T-helper 1 cell (primary cell): ENCODE measurements at places on chromosomes 2 and 18.
A peak's percentile ranks its signal among the peaks of the same experiment; 100 is the strongest.

- DNase-seq: no peak
These were observed 35.0 kb downstream of the PXDN start for GRCh38 chr2:1709335-1709605.

GRCh38 chr2:232888099-232888836 is 18.2 kb downstream of the SNORC start:
- DNase-seq: no peak

DNA sequence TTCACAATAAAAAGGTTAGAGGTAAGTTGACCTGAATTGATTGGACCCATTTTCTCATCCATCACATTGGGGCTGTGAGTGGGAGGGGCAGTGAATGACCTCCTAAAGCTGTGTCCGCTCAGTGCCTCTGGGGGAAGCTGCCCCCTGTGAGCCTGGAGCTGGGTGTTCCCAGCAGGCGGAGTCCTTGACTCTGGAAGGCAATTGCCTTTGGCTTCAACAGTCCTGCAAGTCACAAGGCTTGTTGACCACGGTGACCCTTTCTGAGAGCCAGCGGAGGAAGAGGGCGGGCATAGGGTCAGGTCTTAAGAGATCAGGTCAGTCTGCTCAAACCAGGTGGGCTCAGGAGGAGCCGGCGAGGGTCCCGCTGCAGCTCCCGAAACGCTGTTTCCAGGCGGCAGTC is 1.1 kb upstream of the CIDEA start:
- DNase-seq: no peak

GRCh38 chr2:227164763-227165291 is 403 bp downstream of the COL4A3 start:
- peak; percentile 36 for DNase-seq

DNA sequence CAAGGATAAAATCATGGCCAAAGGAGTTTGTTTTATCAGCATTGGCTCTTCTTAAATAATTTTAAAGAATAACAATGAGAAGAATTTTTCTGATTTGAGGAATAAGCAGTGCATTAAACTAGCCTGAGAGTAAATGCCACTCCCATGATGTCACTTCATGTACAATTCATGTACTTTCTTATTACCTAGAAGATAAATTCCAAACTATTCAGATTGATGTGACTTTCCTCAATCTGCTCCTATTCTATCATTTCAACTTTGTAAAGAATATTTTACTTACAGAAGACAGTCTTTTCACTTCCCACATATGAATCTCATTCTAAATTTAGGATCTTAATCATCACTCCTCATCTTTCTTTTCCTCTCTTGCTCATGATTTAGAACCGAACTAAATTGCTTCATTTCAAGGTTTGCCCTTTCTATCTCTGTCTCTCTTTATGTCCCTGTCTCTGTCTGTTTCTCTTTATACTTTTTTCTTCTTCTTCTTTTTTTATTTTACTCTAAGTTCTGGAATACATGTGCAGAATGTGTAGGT is 1142.0 kb upstream of the PIK3C3 start:
- DNase-seq: no peak

- no peak for DNase-seq
These were observed 12.6 kb downstream of the CNDP1 start for GRCh38 chr18:74546751-74547530.

- no peak for DNase-seq
These were observed 65.7 kb upstream of the DAPL1 start for GRCh38 chr2:158729451-158729850.

GRCh38 chr2:101823347-101823791 is 125.9 kb downstream of the MAP4K4 start:
- DNase-seq: peak; percentile 15

DNA sequence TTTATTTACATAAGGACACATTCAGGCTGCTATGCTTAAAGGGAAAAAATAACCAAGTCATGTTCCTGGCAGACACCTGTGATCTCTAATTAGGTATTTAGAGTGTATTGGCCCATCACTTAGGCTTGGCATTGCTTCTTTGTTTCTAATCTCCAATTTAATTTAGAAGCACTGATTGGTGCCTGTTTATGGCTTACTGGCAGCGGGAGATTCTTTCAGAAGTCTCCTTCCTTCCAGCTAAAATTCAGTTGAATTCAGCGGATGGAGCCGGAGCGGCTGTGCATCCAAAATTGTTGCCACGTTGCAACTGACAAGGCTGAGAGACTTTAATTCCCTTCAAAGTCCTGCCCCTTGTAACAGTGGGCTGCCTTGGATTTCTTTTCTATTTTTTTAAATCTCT is 66.5 kb downstream of the VWA3B start:
- no peak for DNase-seq

DNA sequence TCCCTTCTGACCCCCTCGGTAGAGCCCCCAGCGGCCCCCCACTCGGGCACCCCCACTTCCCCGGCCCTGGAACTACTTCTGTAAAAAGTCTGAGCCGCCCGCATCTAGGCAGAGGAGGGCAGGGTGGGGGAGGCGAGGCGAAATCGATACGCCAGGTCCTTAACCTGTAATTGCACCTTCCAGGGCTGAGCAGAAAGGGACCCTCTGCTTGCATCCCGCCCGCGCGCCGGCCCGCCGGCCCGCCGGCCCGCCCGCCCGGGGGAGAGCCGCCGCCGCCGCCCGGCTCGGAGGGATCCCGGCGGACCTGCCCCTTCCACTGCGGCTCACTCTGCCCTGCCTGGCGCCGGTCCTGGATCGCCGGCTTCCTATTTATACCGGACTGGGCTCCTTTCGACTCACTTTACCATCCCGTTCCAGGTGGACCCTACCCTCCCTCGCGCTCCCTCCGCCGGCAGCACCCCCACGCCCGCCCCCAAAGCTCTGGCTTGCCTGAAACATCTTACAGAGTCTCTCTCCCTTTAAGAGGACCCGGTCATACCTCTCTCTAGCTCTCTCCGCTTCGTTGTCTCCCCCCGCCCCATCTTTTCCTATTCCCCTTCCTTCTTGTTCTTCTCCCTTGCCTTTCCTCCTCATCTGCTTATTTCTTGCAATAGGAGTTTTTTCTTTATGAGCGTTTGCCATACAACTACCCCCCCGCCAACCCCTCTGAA is 797 bp downstream of the KLHL14 start:
- no peak for DNase-seq

- no peak for DNase-seq
These were observed 22.9 kb upstream of the YWHAQ start for GRCh38 chr2:9653485-9654271.

GRCh38 chr2:20191714-20192569 is 33.0 kb downstream of the SDC1 start:
- DNase-seq: no peak

GRCh38 chr2:96501886-96502810 is 3.0 kb downstream of the NEURL3 start:
- no peak for DNase-seq

DNA sequence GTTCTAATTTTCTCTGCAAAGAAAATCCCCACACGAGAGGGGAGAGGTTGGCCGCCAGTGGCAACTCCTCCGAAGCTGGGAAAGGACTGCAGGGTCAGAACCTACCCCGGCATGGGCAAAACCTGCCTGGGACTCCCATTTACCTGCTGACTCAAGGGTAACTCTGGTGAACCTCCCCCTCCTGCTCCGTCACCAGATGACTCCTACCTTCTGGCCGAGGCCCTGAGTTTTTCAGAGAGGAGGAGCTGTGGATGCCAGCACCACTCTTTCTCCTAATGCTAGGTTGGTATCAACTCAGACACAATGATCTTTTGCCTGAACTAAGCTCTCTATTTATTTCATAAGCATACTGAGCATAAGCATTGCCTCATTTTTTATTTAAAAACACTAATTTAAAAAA is 96.6 kb downstream of the ALPK2 start:
- DNase-seq: no peak

DNA sequence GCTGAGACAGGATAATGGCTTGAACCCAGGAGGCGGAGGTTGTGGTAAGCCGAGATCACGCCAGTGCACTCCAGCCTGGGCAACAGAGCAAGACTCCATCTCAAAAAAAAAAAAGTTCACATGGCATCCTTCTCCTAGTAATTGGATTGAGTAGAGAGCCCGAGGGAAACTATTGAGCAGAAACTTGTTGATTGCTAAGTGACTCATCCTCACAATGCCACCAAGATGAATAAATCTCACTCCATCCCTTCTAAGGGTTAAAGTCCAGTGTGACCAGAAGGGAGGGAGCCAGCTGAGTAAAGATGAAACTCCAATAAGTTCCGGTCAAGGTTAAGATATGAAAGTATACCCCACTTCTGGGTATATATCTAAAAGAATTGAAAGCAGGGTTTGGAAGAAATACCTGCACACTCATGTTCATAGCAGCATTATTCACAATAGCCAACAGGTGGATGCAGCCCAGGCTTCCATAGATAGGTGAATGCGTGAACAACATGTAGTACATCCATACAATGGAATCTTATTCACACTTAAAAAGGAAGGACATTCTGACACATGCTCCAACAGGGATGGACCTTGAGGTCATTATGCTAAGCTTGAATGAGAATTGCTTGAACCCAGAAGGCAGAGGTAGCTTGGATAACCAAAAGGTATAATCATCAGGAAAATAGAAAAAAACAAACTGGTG is 13.0 kb upstream of the FHL2 start:
- no peak for DNase-seq

DNA sequence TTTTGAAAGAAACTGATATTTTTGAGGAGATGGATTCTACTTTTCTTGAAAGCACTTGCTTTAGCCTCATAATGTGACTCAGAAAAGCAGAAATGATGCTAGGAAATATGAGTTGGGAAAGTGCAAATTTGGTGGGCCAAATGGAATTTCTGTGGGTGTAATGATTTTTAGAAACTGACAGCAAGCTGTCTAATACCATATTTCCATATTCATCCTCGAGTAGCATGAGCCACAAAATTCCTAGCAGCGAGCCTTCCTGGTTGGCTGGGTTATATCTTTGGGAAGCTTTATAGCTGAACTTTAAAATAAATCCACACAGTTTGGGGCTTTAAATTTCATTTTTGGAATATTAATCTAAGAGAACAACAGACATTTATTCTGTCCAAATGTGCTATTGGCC is 190.0 kb downstream of the DSC3 start:
- no peak for DNase-seq

DNA sequence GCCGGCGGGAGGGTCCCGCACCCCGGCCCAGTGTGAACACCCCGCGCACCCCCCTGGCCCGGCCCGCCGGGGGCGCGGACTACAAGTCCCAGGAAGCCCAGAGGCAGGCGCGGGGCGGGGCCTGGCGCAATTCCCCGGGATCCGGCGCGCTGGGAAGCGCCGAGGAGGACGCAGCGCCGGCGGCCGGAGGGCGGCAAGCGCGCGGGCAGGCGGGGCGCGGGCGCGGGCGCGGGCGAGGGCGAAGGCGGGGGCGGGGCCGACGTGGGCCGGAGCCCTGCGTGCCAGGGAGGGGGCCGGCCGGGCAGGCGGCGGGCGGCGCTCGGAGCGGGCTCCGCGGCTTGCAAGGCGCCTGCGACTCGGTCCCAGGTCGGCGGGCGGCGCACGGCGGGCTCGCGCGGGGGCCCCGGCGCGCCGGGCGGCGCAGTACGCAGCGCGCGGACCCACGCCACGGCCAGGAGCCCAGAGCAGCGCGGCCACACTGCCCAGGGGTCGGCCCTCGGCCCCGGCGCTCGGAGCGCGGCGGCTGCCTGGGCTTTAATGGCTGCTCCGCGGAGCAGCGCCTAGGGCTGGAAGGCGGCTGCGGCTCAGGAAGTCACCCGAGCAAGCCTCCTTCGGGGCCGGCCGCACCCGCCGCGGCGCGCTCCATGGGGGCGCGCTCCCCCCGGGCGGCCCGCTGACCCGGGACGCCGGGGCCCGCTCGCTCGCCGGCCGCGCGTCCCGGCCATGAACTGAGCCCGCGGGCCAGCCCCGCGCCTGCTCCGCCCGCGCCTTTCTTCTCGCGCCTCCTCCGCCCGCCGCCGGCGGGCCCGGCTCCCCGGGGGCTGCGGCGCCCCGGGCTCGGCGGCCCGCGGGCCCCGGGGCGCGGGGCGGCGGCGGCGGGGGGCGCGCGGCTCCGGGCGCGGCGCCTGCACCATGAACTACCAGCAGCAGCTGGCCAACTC is at the start of gene AGAP1:
Gene AGAP1, plus strand, starts transcription at position 269 of the 941 bp plus-strand sequence.
- DNase-seq: no peak

DNA sequence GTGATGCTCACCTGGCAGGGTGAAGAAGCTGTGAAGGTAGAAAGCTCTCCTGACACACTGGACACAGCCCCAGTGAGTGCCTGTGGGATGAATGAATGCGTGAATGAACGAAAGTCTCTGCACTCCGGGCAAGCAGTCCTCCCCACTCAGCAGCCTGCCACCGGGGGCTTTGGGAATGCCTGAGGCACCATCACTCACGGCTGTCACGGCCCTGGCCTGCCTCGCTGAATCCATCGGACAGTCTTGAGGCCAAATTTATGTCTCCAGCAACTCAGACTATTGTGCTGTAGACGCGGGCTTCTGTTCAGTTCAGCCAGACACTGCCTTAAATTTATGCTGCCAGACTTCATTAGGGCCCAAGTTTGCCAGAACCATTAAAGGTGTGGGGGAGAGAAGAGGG is 62.9 kb upstream of the TEX51 start:
- no peak for DNase-seq

- no peak for DNase-seq
These were observed 34.9 kb downstream of the GAD1 start for GRCh38 chr2:170851635-170852034.
